ENCODE measurements at places on chromosomes 4 and X.

DNA sequence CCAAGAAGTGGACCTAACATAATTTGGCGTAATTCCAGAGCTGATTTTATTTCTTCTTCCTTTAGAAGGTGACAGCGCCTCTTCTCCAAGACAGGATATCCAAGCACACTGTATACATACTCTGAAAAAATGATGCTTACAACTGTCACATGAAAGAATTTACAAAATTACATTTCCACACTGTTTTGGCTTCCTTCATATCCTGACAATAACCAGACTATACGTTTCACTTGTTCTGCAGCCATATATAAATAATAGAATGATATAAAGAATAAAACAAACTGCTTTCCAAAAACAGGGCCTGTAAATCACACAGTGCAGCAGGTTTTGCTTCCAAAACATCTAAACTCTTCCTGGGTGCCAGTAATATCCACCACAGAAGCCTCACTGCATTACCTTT lies 141.6 kb downstream of the FBXO8 start:
- DNase-seq: no peak

- DNase-seq: no peak
Measured at GRCh38 chr4:115609631-115610030, 496.2 kb upstream of the NDST4 start.

DNA sequence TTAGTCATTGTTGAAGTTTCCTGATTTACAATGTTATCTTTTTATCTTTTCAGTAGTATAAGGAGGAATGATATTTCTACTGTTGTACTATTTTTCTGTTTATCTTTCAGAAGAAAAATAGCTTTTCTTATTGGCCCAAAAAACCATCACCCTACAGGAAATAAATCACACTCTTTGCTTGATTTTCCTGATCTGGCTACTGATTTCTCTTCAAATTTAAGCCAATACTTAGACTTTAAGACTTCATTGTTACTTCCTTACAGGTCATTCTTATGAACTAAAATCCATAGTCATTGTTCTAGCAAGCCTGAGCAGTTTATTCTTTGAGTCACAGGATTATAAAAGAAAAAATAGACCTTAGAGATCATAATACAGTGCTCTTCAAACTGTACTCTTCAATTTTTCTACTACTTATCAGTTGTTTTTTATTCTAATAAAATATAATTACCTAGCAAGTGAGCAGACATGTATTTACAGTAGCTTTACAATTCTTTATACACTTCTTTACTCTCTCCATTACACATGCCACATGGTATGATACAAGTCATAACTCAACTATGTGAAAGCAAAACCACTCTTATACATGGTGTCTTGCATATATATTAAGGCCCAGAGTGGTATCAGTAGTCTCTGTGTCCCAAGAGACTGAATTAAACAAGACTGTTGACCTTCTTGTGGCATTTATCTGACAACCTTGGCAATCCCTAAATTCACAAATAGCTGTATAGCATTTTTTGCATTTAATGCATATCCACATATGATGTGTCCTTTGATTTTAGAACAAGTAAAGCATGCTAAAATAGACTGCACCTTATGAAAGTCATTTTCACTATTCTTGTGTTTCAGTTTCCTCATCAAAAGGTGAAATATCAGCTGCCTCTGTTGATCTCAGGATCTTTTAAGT lies 47.9 kb downstream of the TET2 start:
- DNase-seq: no peak

DNA sequence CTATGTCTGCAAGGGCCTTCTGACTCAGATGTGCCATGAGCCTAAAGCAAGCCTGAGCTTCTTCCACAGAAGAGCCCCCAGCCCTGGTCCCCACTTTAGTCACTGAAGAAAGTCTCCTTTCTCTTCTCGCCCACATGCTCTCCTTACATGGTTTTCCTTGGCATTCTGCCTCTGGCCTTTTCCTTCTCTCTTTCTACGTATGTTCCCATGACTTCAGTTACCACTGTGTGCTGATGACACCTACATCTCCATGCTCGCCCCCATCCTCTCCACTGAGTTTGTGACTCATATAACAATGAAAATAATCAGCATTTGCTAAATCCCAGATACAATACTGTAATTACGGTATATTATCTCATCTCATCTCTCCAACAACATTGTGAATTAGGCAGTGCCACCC lies 149.3 kb downstream of the AMMECR1 start:
- DNase-seq: no peak

DNA sequence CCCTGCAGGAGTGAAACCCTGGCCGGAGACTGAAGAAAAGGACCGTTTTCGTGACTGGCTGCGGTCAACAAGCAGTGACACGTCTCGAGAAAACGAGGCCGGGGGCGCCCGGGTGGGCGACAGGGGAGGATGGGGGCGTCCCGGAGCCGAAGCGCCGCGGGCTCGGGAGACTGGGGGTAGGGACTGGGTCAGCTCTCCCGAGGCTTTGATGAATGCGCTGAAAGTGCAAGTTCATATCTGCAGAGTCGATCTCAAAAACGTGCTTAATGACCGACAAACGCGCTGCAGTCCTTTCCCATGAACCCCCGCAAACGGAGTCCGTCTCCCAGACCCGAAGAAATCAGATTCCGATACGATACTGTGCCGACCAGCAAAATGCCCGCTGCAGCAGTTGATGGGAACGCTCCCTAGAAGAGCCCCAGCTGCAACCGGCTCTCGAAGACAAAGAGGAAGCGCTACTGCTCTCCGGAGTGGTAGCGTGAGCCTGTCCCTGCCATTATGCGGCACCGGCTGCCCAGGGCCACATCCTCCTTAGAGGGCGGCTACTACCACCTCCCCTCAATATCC lies 806 bp upstream of the CD99L2 start:
- peak; percentile 33 for DNase-seq

DNA sequence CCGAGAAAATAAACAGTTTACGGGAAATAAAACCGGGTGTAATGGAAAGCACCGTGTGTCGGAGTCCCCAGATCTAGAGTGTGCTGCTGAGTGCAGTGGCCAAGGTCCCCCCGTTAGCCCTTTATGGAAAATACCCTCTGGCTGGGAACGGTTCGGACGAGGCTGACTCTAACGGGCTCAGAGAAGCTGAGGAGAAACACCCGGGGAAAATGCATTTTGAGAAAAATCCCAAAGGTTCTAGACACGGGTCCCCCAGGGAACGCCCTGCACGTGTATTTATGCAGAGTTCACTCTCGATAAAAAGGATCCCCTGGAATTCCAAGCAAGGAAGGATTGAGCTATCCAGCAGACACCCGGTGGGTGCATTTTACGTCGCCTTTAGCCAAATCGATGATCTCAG lies 177.2 kb downstream of the CRLF2 start:
- no peak for DNase-seq

DNA sequence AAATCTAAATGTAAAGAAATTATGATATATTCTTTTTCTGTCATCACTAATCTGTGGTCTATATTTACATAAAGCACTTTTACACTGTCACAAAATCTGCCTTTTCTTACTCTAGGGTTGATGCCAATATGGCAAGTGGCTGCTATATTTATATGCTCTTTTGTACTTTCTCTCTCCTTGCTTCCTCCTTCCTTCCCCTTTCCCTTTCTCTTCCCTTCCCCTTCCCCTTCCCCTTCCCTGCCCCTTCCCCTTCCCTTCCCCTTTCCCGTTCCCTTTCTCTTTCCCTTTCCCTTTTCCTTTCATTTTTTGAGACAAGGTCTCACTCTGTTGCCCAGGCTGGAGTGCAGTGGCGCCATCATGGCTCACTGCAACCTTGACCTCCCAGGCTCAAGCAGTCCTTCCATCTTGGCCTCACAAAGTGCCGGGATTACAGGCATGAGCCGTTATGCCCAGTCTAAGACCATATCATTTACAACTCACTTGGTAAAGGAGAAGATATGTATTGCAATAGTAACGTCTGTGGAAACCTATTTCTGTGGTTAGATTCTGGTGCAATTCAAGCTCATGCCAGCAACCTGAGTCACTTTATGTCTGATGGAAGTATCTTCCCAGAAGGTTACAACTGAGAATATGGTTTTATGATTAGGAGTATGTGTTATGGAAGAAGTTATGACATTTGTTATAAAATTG lies 13.9 kb upstream of the PLAC8 start:
- DNase-seq: no peak

DNA sequence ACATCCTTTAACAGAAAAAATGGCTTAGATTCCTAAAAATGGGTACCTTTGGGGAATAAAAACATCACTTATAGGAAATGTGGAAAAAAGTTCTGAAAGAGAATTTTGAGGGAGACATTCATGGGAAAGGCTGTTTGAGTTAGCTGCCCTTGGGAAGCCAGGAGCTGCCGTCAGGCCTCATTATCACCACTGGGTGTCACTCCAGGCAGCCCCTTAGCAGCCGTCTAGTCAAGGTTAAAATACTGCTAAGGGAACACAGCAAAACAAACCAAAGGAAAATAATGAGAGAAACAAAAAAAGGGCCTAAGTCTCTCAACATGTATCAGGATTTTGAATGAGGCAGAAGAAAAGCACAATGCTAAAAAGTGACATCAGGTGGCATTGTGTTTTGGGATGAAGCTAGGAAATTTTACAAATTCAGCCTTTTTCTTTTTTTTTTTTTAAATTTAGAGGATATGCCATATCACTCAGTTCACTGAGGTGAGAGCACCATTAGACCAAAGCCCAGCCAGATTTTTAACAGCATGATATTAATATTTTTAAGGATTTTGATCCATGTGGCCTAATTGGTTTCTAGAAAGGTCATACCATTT lies 235.3 kb downstream of the GPAT3 start:
- no peak for DNase-seq

DNA sequence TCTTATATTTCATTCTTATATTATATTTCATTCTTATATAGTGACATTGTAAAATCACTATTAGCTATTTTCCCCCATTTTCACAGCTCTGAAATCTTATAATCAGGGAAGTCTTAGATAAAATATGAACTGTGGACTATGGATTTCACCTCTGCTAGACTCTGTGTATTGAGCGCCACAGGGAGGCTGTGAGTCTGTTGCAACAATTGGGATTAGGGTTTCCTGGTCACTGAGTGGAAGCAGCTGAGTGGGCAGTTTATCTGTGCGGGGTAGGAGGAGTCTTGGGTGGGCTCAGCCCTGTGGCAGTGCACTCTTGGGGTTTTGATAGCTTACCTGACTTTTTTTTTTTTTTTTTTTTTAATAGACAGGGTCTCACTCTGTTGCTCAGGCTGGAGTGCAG lies 249.5 kb downstream of the PTTG2 start:
- DNase-seq: no peak

DNA sequence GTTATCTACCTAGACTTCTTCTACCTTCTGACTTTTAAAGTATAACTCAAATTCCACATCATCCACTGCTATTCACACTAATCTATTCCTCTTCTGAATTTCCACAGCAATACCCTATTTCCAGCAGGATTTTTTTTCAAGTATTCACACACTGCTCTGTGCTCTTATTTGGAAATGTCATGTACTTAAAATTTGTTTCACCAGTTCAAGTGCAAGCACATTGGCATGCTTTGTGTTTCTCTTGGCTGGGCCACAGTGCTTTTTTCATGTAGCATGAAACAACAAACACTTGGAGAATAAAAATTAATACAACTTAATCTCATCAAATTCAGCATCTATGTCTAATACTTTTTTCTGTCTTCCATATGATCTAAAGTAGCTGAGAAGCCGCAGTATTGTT lies 161.8 kb upstream of the PCDH18 start:
- no peak for DNase-seq

GRCh38 chrX:39605183-39605582 lies 492.6 kb downstream of the BCOR start:
- no peak for DNase-seq

DNA sequence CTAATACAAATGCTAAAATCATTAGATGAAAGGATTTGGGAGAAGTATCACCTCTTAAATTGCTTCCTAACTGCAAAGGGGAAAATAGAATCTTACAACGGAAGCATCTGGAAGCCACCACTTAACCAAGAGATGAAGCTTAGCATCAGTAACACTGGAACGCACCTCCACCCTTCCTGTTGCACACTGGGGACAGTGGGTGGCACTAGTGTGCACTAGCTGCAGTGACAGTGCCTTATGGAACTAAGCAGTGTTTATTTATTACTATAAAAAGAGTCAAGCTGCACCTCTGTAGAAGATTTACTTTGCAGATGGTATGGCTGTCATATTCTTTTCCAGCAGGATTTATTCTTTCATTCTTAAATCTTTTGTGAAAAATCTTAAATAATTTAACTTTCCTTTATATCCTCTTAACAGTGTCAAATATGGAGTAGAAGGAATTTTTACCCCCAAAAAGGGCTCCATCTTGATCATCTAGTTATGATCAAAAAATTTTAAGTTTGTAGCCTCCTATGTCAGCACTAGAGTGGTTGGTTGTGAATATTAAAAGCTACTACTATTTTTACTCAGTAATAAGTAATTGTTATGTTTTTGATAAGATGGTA lies 76.7 kb downstream of the SCD5 start:
- no peak for DNase-seq

DNA sequence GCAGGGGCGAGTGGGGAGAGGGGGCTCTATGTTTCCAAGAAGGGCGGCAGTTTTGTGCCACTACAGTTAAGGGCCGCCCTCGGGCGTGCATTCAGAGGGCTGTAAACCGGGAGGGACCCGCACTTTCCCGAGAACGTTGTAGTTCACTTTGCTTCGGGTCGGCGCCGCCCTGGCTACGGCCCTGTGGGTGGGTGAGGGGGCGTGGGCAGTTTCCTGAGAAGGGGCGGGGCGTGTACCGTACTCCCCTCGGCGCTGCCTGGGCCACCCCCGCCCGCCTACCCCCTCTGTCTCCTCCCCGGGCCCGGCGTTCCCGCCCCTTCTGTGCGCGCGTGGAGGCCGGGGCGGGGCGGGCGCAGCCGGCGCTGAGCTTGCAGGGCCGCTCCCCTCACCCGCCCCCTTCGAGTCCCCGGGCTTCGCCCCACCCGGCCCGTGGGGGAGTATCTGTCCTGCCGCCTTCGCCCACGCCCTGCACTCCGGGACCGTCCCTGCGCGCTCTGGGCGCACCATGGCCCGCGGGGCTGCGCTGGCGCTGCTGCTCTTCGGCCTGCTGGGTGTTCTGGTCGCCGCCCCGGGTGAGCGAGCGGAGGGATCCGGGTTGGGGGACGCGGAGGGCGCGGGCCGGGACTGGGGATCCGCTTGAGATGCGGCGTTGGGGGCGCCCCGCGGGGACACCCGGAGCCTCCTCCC lies at the start of gene CD99:
Gene CD99 (plus strand): TSS at position 440 of the 687 bp plus-strand sequence. CDS start 66 bp downstream, at position 506.
- no peak for DNase-seq

DNA sequence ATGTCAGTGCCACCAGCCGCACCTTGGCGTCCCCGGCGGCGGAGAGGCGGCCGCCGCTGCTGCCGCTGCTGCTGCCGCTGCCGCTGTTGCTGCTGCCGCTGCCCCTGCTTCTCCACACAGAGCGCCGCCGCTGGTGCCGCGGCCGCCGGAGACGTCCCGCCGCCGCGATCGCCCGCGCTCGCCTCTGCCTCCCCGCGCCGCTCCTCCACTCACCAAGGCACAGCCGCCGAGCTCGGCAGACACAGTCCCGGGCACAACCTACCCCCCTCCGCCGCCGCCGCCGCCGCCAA lies at the start of gene PPP3CA:
Gene PPP3CA (minus strand): TSS at position 260 of the 290 bp plus-strand sequence.
- no peak for DNase-seq

DNA sequence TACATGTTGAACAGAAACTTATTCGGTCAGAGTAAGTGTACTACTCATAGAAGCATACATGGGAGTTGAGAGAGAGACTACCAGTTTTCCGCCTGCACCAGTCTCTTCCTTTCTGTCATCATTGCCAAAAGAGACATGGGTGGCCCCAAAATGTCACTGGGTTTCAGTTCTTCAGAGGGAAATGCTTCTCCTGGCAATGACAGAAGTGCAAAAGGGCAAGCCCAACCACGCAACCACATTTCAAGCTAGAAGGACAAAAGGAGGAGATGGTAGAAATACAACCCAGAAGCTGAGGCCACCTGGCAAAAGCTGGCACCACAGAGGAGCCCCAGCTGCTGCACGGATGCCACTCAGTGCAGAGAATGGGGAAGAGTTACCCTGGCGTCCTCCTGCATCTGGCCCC lies 320.1 kb downstream of the BCOR start:
- DNase-seq: no peak

Measured in NCI-H2029 treated with DMSO at 0.1 percent for 48 hours (cell line).